ENCODE measurements at places on chromosomes 16 and 17.

DNA sequence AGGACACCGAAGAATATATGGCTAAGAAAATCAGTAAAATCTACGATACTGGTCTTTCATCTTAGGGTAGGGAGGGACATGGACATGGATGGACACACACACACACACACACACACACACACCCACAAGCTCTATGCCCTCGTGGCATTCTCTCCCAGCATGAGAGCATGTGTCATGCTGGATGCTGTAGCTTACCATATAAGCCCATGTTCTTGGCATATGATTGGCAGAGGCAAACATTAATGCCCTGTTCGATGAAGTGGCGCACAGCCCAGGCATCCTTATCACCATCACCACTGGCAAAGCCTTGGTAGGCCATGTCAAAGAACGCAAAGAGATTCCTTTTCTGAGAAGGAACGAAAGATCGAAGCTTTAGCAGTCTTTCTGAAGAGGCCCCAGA, 17.6 kb downstream of the GOT2 start:
- no peak for DNase-seq

DNA sequence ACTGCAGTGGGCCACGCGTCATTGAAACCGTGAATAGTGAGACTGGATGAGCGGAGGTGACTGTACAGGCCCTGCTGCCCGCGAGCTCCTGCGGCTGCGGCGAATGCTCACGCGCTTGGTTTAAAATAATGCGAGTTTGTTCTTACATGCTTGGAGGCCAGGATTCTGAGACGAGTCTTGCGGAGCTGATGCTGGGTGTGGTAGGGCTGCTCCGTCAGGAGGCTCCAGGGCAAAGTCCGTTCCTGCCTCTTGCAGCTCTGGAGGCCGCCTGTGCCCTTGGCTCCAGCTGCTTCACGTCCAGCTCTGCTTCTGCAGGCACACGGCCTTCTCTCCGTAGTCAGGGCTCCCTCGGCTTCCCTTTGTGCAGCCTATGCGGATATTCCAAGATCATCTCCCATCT, 9.5 kb downstream of the ACSF3 start:
- DNase-seq: no peak

DNA sequence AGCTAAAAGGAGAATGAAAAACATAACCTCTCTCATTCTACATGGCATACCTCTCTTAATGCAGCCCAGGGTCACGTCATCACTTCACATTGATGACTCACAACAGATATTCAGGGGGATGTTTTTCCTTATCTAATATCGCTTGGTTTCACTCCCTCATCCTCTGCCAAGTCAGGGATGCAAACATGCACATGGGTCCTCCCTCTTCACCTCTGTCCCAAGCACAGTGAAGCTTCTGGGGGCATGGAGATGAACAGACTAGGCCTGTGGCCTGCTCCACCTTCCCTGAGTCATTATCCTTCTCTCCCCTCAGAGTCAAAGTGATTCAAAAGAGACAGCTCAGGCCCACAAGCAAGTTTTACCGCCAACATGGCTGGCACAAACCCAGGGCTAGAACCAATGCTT, 2.3 kb upstream of the MT2A start:
- peak; percentile 84 for DNase-seq

DNA sequence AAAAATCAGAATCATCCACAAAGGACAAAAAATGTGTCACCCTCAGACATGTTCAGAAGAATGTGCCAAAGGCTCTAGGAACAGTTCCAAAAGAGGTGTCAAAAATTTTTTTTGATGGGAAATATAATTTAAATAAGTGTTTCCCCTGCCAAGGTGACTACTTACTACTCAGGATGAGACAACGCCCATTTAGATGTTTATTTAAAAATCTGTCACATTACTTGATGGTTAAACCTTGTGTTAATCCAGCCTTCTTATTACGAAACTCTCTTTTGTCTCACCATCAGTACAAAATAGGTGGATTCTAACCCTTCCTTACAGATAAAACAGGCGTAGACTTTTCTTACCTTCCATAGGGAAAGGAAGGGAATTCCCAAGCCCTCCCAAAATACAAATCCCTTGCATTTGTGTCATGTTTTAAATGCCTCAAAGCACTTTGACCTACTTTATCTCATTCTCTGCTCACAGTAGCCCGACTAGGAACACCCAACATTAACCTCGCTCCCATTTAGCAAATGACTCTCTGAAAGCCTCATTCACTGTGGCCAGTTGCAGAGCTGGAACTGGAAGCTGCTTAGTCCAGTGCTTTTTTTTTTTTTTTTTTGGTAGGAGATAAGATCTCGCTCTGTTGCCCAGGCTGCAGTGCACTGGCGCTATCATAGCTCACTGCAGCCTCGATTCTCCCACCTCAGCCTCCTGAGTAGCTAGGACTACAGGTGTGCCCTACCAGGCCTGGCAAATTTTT, 5.8 kb upstream of the GNA13 start:
- DNase-seq: no peak

GRCh38 chr17:14228903-14229302, 7.8 kb downstream of the CDRT15 start:
- DNase-seq: peak; percentile 42

DNA sequence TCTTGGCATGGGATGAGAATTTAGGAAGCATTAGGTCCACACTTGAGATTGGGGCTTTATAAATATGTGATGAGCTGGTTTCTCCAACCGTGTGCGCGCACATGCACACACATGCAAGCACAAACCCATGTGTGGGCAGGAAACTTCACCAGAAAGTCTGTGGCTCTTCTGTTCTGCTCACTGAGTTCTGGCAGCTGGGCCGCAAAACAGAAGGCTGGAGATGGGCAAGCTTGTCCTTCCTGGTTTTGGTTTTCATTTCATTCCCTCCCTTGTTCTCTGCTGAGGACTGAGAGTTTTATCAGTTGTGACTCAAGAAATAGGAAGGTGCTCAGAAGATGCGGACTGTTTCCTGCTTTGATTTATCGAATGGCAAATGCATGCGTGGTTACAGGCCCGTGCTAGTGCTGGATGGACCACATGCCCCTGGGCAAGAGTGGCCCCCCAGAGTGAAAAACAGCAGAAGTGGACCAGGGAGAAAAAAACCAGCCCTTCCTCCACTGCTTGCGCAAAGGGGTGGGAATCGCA, 14.1 kb downstream of the MAP3K14 start:
- peak; percentile 75 for DNase-seq

DNA sequence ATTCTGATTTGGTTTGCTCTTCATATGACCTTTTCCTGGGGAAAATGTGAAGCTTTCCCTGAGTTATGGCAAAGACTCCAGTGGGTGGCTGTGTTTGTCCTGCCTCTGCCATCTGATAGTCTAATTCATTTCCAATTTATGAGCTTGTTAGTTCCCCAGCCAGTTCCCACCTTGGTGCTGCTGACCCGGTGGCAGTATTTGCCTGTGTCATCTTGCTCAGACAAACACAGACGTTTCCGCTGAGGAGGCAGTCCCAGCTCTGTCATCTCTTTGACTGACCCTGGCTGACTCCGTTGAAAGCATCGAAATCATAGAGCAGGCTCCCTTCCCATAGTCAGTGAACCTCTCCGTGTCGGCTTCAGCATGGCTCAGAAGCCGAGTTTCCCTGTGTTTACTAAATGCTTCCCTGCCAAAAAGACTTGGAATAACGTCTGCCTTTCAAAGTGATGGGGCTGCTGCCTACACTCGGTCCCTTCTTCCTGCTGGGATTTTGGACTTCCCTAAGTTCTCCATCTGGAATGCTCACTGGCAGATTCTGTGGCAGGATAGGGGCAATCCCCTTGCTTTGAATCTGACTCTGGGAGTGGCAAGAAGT, 538.3 kb downstream of the NPIPA7 start:
- DNase-seq: no peak

DNA sequence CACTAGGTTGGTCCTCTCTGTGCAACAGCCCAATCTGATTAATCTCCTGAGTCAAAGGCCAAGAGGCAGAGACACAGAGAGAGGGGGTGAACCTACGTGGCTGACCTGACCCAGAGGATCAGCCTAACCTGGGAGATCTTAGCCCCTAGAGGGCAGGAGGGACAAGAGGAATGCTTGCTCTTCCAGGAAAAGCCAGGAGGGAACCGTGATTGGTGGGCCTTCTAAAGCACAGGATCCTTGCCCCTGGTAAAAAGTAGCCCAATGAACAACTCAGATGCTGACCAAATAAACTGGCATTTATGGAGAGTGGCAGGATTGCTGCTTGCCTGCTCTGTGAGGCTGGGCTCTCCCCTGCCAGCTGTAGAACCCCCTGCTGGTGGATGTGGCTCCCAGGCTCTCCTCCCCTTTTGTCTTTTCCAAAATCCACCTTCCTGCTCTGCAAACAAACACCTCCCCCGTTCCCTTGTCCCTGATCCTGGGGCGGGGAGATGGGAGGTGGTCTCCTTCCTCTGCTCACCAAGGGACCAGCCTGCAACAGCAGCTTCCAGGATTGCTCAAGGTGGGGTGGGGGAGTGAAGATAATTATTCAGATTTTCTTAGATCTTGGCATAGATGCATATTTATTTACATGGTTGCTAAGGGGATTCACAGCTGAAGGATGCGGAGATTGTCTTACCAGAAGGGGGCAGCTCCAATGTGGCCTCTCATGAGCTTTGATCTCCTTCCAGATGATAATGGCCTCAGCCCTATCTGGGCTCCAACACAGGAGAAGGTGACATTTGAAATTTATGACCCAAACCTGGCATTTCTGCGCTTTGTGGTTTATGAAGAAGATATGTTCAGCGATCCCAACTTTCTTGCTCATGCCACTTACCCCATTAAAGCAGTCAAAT, 71.9 kb downstream of the SDR42E1 start:
- no peak for DNase-seq

DNA sequence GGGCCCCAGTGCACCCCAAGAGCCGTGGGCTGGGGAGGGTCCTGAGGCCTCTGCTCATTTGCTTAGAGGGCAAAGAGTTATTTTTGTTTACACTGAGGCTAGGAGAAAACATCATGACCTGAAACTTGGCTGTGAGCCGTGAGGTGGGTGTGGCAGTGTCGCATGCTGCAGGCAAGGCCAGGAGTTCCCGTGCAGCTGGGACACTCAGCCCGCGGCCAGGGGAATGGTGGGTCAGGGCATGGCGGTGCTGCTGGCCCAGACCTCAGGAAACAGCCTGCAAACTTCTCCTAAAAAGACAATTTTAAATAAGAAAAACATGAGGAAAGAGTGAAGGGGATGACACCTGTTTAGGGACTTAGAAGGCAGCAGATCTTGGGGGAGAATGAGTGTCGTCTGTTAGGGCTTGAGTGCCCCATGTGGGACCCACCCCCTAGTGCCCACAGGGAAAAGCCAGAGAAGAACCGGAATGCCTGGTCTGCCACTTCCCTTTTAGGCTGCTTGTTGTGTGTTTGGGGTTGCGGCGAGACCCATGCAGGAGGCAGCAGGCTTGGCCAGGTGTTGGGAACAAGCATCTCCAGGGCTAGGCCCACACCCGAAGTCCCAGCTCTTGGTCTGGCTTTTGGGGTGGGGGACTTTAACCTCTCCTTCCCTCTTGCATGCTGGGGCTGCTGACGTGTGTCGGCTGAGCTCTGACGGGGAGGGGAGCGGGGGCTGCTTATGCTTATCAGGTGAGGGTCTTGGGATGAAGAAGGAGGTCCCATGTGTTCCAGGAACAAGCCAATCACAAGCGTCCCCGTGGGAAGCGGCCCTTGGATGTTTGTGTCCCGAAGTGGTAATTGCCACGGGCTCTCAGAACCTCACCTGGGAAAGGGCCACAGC, 80.9 kb upstream of the GNG13 start:
- DNase-seq: no peak

DNA sequence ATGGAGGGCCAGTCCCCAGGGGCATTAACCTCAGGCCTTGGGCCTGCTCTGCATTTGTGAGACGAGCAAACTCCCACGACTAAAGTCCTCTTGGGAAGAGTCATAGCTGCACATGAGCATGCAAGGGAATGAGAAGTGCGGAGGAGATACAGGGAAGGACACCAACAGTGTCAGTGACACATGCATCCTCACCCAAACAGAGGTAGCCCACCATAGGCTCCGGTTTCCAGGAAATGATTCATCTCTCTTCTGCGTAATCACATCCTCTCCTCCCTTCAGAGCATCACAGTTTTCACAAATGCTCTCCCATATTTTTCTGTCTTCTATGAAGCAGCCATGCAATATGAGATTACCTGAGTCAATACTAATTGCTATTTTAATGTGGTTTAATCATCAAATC, 725.7 kb upstream of the GOT2 start:
- no peak for DNase-seq

GRCh38 chr17:8324923-8325322, 14.7 kb upstream of the ODF4 start:
- DNase-seq: no peak

- no peak for DNase-seq
Observed at GRCh38 chr16:57957673-57958392, 13.1 kb downstream of the CNGB1 start.

GRCh38 chr16:53715023-53715384, 11.0 kb downstream of the FTO start:
- DNase-seq: no peak

GRCh38 chr16:1825864-1826690, 548 bp downstream of the HAGH start:
- DNase-seq: peak; percentile 52

DNA sequence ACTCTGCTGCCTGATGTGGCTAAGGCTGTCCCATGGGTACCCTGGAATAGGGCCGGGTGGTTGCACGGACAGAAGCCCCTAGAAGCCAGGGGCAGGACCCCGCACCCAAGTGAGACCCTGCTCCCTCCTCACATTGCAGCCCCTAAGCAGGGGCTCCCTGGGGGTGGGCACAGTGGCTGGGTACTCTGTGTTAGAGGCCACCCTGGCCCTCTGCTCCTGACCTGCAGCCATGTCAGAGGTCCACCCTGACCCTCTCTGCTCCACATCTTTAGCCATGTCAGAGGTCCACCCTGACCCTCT, 2.1 kb downstream of the CBFA2T3 start:
- no peak for DNase-seq

- DNase-seq: no peak
Observed at GRCh38 chr17:40558890-40559563, 6.2 kb downstream of the CCR7 start.

- no peak for DNase-seq
Observed at GRCh38 chr16:53502331-53503269, at the start of gene AKTIP. Gene AKTIP (minus strand): TSS chr16:53503209. CDS start chr16:53500259, 2,950 bp downstream.

DNA sequence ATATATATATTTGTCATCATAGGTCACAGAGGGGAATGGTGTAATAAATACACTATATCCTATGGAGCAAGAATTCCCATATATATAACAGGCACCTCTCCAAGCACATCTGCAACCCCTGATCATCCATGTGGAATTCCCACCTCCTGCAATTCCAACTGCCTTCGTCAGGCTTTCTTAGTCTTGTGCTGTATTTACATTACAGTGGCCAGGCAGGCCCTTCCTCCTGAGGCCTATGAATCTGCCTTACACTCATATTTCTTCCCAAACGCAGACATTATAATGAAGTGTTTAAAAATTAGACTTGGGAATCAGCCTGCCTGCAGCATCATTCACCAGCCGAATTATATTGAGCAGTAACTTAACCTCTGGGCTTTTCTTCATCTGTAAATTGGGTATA, 19.3 kb upstream of the DNAH9 start:
- DNase-seq: no peak

Measured in foreskin fibroblast (primary cell).